ENCODE measurements at places on chromosomes 2 and 18. TPM values are rescaled to one million over a fixed set of nuclear protein-coding genes. Genes with fewer than 3 reads are reported as not detected.

DNA sequence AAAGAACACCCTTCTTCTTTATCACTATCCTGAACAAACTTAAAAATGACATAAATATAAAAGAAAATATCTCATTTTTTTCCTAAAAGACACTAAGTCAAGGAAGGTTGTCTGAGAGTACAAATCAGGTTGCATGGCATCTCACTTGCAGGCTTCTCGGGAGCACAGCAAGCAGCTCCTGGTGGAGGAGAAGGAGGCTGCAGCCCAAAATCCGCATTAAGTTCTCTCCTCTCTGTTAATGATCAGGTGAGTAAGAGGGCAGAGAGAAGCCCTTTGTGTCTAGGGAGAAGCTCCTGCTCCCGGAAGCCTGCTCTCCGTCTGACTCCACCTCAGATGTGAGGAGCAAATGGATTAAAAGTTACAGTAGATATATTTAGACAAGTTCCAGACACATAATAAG, 35.0 kb upstream of the DOK6 start:
- no peak overlapping the region for H3K4me3 ChIP-seq
- H3K4me1 ChIP-seq: no peaks in the 10 kb centered on the region
- H3K36me3 ChIP-seq: no peaks in the 10 kb centered on the region
- DNase-seq: no peak

DNA sequence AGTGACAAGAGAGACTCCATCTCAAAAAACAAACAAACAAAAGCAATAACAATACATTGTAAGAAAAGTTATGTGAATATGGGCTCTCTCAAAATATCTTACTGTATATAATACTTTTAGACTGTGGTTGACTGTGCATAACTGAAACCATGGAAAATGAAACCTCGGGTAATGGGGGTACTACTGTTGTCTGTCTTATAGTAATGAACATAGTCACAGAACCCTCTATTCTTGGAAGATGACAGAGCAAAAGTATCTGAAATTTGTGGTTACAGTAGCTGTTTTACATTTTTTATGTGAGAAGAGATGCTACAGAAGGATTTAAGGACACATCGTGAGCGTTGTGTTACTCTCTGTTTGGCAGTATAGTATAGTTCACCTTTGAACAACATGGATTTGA, 60.5 kb downstream of the MAP4K4 start:
- peaks cover 5% of the 10 kb centered on the region for H3K4me1 ChIP-seq
- no peak overlapping the region for H3K27ac ChIP-seq
- H3K36me3 ChIP-seq: no peaks in the 10 kb centered on the region
- H3K27me3 ChIP-seq: no peaks in the 10 kb centered on the region
- H3K4me3 ChIP-seq: no peak overlapping the region
- no peak for DNase-seq

GRCh38 chr2:147549054-147549453, 295.8 kb upstream of the ACVR2A start:
- DNase-seq: no peak
- H3K4me3 ChIP-seq: no peak overlapping the region
- H3K36me3 ChIP-seq: no peaks in the 10 kb centered on the region
- no peak overlapping the region for H3K27ac ChIP-seq
- no peaks in the 10 kb centered on the region for H3K4me1 ChIP-seq

DNA sequence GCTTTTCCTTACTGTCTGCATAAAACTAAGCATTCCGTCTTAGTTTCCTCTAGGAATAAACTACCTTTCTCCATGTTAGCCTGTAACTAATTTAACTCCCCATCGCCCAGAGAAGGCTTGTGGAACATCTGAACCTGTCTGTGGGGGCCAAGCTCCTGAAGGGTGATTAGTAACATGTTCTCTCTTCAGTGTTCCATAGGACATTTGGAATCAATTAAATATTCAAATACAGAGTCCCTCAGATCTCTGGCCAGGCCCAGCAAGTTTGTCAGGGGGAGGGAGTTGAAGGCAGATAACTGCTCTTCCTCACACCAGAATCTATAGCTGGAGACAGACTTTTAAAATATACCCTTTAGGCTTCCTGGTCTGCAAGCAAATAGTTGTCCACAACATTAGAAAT, 8.8 kb downstream of the RDH14 start:
- no peak for DNase-seq
- H3K27me3 ChIP-seq: no peaks in the 10 kb centered on the region
- H3K4me3 ChIP-seq: no peak overlapping the region
- no peak overlapping the region for H3K27ac ChIP-seq

- H3K36me3 ChIP-seq: no peaks in the 10 kb centered on the region
- DNase-seq: no peak
- H3K4me3 ChIP-seq: no peak overlapping the region
- no peaks in the 10 kb centered on the region for H3K4me1 ChIP-seq
- H3K27me3 ChIP-seq: no peaks in the 10 kb centered on the region
Observed at GRCh38 chr2:136024616-136025015, 39.2 kb upstream of the DARS1 start.

DNA sequence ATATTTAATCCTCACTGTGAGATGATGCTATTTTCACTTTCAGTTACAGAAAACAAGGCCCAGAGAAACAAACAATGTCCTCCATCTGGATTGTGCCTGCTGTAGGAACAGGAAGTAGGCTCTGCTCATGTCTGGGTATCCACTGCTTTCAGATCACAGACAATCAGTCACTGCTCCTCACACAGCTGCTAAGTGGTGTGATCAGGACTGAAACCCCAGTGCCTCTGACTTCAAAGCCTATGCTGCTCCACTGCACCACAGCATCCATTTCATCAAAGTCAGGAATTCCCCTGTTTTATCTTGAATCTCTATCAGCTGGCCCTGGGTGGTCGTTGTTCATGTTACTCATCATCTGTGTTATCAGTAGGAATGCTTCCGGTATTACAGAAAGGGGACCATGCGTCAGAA, 303.8 kb upstream of the TRIB2 start:
- H3K36me3 ChIP-seq: no peaks in the 10 kb centered on the region
- H3K27ac ChIP-seq: no peak overlapping the region
- no peaks in the 10 kb centered on the region for H3K27me3 ChIP-seq
- no peaks in the 10 kb centered on the region for H3K4me1 ChIP-seq
- no peak overlapping the region for H3K4me3 ChIP-seq
- DNase-seq: no peak

- peak overlapping the region; percentile 29 for H3K27ac ChIP-seq
- H3K36me3 ChIP-seq: no peaks in the 10 kb centered on the region
- DNase-seq: no peak
- H3K27me3 ChIP-seq: no peaks in the 10 kb centered on the region
- H3K4me3 ChIP-seq: peak overlapping the region; percentile 34
- peaks cover 6% of the 10 kb centered on the region for H3K4me1 ChIP-seq
Observed at GRCh38 chr18:59696311-59697235, 650 bp downstream of the CCBE1 start.

GRCh38 chr2:111226876-111227700, 106.4 kb downstream of the BCL2L11 start:
- H3K4me3 ChIP-seq: no peak overlapping the region
- H3K27me3 ChIP-seq: no peaks in the 10 kb centered on the region
- H3K4me1 ChIP-seq: no peaks in the 10 kb centered on the region
- no peak overlapping the region for H3K27ac ChIP-seq
- DNase-seq: no peak

DNA sequence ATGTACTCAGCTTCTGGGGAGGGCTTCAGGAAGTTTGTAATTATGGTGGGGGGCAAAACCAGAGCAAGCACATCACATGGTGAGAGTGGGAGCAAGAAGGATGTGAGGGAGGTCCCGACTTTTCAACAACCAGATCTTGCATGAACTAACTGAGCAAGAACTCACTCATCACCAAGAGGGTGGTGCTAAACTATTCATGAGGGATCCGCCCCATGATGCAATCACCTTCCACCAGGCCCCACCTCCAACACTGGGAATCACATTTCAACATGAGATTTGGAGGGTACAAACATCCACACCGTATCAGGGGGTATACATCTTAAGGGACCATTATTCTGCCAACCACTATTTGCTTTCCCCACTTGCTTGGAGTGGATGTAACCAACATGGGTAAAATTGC, 209.6 kb upstream of the HNRNPA3 start:
- no peak overlapping the region for H3K27ac ChIP-seq
- H3K36me3 ChIP-seq: no peaks in the 10 kb centered on the region
- no peak for DNase-seq
- no peak overlapping the region for H3K4me3 ChIP-seq
- H3K4me1 ChIP-seq: no peaks in the 10 kb centered on the region
- no peaks in the 10 kb centered on the region for H3K27me3 ChIP-seq

GRCh38 chr2:232767866-232768265, 8.5 kb downstream of the KCNJ13 start:
- no peaks in the 10 kb centered on the region for H3K27me3 ChIP-seq
- H3K4me3 ChIP-seq: no peak overlapping the region
- no peak overlapping the region for H3K27ac ChIP-seq
- H3K36me3 ChIP-seq: no peaks in the 10 kb centered on the region

GRCh38 chr18:51133580-51134160, 63.8 kb downstream of the MEX3C start:
- H3K4me3 ChIP-seq: no peak overlapping the region
- no peaks in the 10 kb centered on the region for H3K36me3 ChIP-seq
- no peaks in the 10 kb centered on the region for H3K27me3 ChIP-seq
- H3K4me1 ChIP-seq: no peaks in the 10 kb centered on the region
- DNase-seq: no peak
- H3K27ac ChIP-seq: no peak overlapping the region

The LONRF2 gene
- 20.4 TPM for total RNA-seq

The UXS1 gene
- total RNA-seq: 54.8 TPM

The SOCS6 gene
- total RNA-seq: 25.6 TPM

Data from prostate gland (tissue), 2 donors.